ENCODE measurements at places on chromosomes 2 and 18. TPM values are rescaled to one million over a fixed set of nuclear protein-coding genes. Genes with fewer than 3 reads are reported as not detected.

MC5R gene
- total RNA-seq: not detected

NTSR2 gene
- not detected for total RNA-seq

CCDC102B gene
- total RNA-seq: 0.60 TPM

SKA1 gene
- total RNA-seq: 11.7 TPM

BCL2L11 gene
- total RNA-seq: 6.4 TPM

ERFE gene
- 6.7 TPM for total RNA-seq

PLCD4 gene
- 0.29 TPM for total RNA-seq

PGAP1 gene
- total RNA-seq: 3.2 TPM

ATP5MC3 gene
- 496 TPM for total RNA-seq

TTR gene
- total RNA-seq: not detected

HOXD12 gene
- total RNA-seq: not detected

TMEM163 gene
- not detected for total RNA-seq
